ENCODE measurements at places on chromosomes 1 and 21.

DNA sequence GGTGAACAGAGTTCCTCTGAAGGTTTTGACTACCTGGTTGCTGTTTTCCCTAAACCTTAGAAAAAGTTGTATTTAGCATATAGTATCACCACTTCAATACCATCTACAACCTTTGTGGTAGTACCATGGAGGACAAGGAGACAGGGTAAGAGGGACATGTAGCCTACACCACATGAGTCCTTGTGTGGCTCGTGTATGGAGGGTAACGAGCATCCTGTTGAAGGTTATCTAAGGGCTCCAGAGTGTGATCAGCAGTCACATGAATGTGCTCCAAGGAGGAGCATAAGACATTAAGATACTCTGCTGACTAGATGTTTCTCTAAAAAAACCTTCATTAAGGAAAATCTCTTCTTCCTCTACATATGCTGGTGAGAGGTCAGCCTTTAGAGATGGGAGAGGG is 67.3 kb downstream of the VCAM1 start:
- no peak overlapping the region for H3K4me3 ChIP-seq
- H3K27ac ChIP-seq: no peak overlapping the region
- H3K27me3 ChIP-seq: no peaks in the 10 kb centered on the region
- no peaks in the 10 kb centered on the region for H3K36me3 ChIP-seq
- no peaks in the 10 kb centered on the region for H3K4me1 ChIP-seq

GRCh38 chr1:215397843-215398242 is 169.3 kb upstream of the KCTD3 start:
- no peak for DNase-seq
- H3K4me1 ChIP-seq: no peaks in the 10 kb centered on the region
- H3K36me3 ChIP-seq: no peaks in the 10 kb centered on the region
- no peaks in the 10 kb centered on the region for H3K27me3 ChIP-seq
- no peak overlapping the region for H3K4me3 ChIP-seq

- peaks cover 9% of the 10 kb centered on the region for H3K4me1 ChIP-seq
- no peak overlapping the region for H3K27ac ChIP-seq
- H3K27me3 ChIP-seq: no peaks in the 10 kb centered on the region
- no peaks in the 10 kb centered on the region for H3K36me3 ChIP-seq
- DNase-seq: no peak
Observed at GRCh38 chr1:178973652-178974101, 52.0 kb upstream of the FAM20B start.

DNA sequence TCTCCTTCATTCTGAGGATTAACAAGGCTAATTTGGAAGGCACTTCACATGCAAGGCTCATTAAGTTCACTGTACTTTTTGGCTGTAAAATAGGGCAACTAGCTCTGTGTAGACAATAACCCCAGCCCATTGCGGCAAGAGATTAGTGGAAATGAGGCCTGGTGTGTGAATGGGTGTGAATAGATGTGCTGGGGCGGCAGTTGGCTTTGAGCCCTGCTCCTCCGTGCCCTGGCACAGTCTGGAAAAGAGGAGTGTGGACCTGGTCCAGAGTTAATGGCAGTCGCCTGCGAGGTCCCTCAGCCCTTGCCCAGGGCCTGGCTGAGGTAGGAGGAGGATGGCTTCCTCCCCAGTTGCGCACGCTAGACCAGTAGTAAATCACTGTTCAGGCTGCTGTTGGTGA is 4.8 kb downstream of the KISS1 start:
- H3K27me3 ChIP-seq: no peaks in the 10 kb centered on the region
- H3K4me1 ChIP-seq: no peaks in the 10 kb centered on the region
- DNase-seq: no peak
- H3K27ac ChIP-seq: no peak overlapping the region
- no peak overlapping the region for H3K4me3 ChIP-seq

DNA sequence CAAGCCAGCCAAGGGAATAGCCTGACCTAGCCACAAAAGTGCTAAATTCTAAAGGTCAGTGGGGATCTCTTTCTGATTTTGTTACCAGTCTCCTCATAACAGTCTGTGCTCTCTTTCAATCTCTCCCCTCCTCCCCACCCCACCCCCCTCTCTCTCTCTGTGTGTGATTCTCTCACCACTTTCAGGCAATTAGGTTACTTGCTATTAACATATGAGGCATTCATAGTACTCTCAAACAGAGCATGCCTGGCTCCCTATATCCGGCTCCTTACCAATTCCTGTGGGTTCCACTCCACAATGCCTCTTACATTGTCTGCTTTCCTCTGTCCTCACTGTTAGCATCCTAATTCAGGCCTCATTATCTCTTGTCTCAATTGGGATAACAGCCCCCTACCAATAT is 464.3 kb upstream of the DEPDC1 start:
- H3K4me3 ChIP-seq: no peak overlapping the region
- H3K27ac ChIP-seq: no peak overlapping the region
- H3K36me3 ChIP-seq: no peaks in the 10 kb centered on the region
- DNase-seq: no peak
- H3K4me1 ChIP-seq: no peaks in the 10 kb centered on the region

DNA sequence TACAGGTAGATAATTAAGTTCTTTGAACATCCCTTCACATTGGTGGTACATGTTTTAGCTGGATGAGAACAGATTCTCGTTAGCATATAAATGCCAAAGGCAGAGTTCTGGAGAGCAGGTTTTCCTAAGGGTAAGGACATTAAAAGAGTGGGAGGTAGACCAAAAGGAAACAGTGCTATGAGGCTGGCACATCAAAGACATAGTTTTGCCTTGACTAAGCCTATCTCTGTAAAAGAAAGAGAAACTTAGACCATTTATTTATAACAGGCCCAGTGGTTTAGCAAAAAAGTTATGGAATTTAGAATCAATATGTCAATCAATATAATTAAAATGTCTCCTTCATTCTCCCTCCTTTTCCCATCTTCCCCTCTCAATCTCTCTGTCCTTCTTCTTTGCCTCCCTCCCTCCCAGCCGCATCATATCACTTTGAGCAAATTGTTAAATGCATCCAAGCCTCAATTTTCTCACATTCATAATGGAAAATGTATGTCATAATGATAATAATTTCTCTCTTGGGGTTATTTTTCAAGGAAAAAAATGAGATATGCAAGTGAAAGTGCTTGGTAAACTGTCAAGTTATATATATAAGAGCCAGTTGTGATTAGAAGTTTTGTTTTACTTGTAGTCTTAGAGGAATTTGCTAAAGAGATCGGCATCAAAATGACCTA is 209.9 kb upstream of the SGIP1 start:
- no peak for DNase-seq
- no peak overlapping the region for H3K27ac ChIP-seq
- no peaks in the 10 kb centered on the region for H3K27me3 ChIP-seq

DNA sequence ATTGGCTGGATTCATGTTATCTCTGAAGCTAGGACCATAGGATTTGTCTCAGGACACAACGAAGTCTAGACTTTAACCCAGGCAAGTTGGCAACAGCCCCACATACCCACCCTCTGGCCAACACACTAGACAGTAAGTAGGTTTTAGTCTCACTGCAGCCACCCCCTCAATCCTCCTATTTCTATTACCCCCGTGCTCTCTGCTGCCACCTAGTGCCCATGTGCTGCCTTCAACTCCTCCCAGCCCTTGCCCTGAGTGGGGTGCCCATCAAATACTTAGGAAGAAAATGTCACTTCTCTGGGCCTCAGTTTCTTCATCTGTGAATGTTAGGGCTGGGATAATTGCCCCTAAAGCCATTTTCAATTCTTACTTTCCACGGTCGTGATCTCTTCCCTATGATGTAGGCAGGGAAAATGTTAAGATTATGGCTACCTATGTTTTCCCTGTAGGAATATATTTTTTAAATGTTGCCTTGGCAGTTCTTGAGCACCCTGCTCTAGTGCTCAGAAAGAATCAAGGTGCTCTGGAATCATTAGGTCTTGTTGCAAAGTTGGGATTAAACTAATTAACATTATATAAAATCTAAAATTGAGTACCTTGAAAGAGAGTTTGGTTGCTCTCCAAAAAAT is 213.0 kb downstream of the LMX1A start:
- H3K4me1 ChIP-seq: no peaks in the 10 kb centered on the region
- H3K4me3 ChIP-seq: no peak overlapping the region
- H3K27me3 ChIP-seq: no peaks in the 10 kb centered on the region
- DNase-seq: peak; percentile 5
- H3K36me3 ChIP-seq: no peaks in the 10 kb centered on the region
- no peak overlapping the region for H3K27ac ChIP-seq

DNA sequence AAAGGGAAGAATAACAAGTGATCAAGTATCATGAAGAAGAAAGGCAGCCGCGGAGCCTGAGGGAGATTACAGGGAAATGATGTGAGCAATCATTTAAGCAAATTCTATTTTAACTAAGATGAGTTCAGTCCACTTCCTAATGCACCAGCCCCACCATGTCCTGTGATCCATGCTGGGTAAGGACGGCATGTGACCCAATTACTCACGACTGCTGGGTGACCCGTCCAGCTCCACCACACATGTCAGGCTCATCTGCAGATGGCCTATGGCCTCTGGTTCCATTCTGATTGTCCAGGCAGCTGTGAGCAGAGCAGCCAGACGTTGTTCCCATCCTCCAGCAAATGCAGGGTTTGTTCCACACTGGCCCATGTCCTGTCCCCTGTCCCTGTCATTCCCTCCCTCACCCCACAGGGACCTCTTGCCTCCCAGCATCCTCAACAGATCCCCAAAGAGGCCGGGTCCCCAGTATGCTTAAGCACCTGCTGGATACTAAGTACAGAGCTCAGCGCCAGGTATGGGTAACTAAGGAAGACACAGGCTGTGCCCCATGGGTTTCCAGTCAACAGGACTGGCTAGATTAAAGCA is 87.9 kb downstream of the MATN1 start:
- no peaks in the 10 kb centered on the region for H3K4me1 ChIP-seq
- no peaks in the 10 kb centered on the region for H3K27me3 ChIP-seq
- no peak for DNase-seq
- no peak overlapping the region for H3K4me3 ChIP-seq
- H3K36me3 ChIP-seq: no peaks in the 10 kb centered on the region
- H3K27ac ChIP-seq: no peak overlapping the region

GRCh38 chr1:100538913-100539835 is 1.2 kb downstream of the GPR88 start:
- no peaks in the 10 kb centered on the region for H3K36me3 ChIP-seq
- peaks cover 17% of the 10 kb centered on the region for H3K4me1 ChIP-seq
- peaks cover 23% of the 10 kb centered on the region for H3K27me3 ChIP-seq
- H3K27ac ChIP-seq: no peak overlapping the region
- DNase-seq: no peak
- peak overlapping the region; percentile 90 for H3K4me3 ChIP-seq

- H3K27ac ChIP-seq: no peak overlapping the region
- H3K27me3 ChIP-seq: peaks cover 8% of the 10 kb centered on the region
- no peaks in the 10 kb centered on the region for H3K4me1 ChIP-seq
- H3K36me3 ChIP-seq: no peaks in the 10 kb centered on the region
Observed at GRCh38 chr1:163094182-163094581, 25.0 kb downstream of the RGS4 start.

Measured in T-cell (primary cell).